Muscle of back (tissue), 13 donors: ENCODE measurements at places on chromosomes 2 and 18. TPM values are rescaled to one million over a fixed set of nuclear protein-coding genes. Genes with fewer than 3 reads are reported as not detected.

The RGPD3 gene
- polyA plus RNA-seq = 0.26 TPM

The ZDBF2 gene
- polyA plus RNA-seq = 10.5 TPM

The SCYGR4 gene
- polyA plus RNA-seq = not detected

The RNF125 gene
- polyA plus RNA-seq = 13.0 TPM

The AQP12B gene
- 0.50 TPM for polyA plus RNA-seq

The FRZB gene
- polyA plus RNA-seq = 17.5 TPM

The SFTPB gene
- not detected for polyA plus RNA-seq

The GAREM2 gene
- 3.8 TPM for polyA plus RNA-seq

The STPG4 gene
- polyA plus RNA-seq = not detected

The ADAM23 gene
- 10.3 TPM for polyA plus RNA-seq

The VWC2L gene
- not detected for polyA plus RNA-seq

The GPR148 gene
- not detected for polyA plus RNA-seq

The BOK gene
- 59.5 TPM for polyA plus RNA-seq

The IL1R1 gene
- polyA plus RNA-seq = 11.3 TPM

The ALPG gene
- polyA plus RNA-seq = not detected

The FNDC4 gene
- 7.0 TPM for polyA plus RNA-seq

The SH3BP4 gene
- 19.8 TPM for polyA plus RNA-seq

The PTH2R gene
- polyA plus RNA-seq = 1.2 TPM

The MC4R gene
- 0.27 TPM for polyA plus RNA-seq

The GREB1 gene
- polyA plus RNA-seq = 8.4 TPM

The OR6B2 gene
- not detected for polyA plus RNA-seq

The CD8B2 gene
- polyA plus RNA-seq = not detected

The GLI2 gene
- 8.9 TPM for polyA plus RNA-seq

The UGT1A4 gene
- polyA plus RNA-seq = not detected

The SOS1 gene
- 41.6 TPM for polyA plus RNA-seq

The POTEJ gene
- not detected for polyA plus RNA-seq

The STAT1 gene
- polyA plus RNA-seq = 40.9 TPM

The CCT7 gene
- 201 TPM for polyA plus RNA-seq

The TTC21B gene
- 28.0 TPM for polyA plus RNA-seq

The CABYR gene
- 2.5 TPM for polyA plus RNA-seq

The SERPINB7 gene
- polyA plus RNA-seq = not detected

The SH3RF3 gene
- polyA plus RNA-seq = 6.1 TPM

The STK11IP gene
- 15.5 TPM for polyA plus RNA-seq

The SP100 gene
- polyA plus RNA-seq = 22.2 TPM

The AOX1 gene
- 1.1 TPM for polyA plus RNA-seq

The TNFRSF11A gene
- polyA plus RNA-seq = 4.1 TPM

The EGR4 gene
- not detected for polyA plus RNA-seq

The ZFAND2B gene
- 24.3 TPM for polyA plus RNA-seq

The KCNJ3 gene
- polyA plus RNA-seq = 0.69 TPM

The STEAP3 gene
- 15.5 TPM for polyA plus RNA-seq

The MEP1B gene
- polyA plus RNA-seq = not detected

The SATB2 gene
- polyA plus RNA-seq = 3.3 TPM

The CNDP1 gene
- 0.31 TPM for polyA plus RNA-seq

The MOGAT1 gene
- polyA plus RNA-seq = not detected

The MRPL44 gene
- polyA plus RNA-seq = 25.6 TPM

The REG1A gene
- polyA plus RNA-seq = not detected

The ESPNL gene
- polyA plus RNA-seq = 1.2 TPM

The VWA3B gene
- 2.4 TPM for polyA plus RNA-seq

The LRP1B gene
- polyA plus RNA-seq = 2.5 TPM

The SEPTIN10 gene
- 75.0 TPM for polyA plus RNA-seq

The CYP27C1 gene
- polyA plus RNA-seq = 4.9 TPM

The C2orf80 gene
- not detected for polyA plus RNA-seq

The RAB6D gene
- polyA plus RNA-seq = 1.5 TPM

The DCDC2C gene
- polyA plus RNA-seq = not detected

The TMEM200C gene
- polyA plus RNA-seq = 0.22 TPM

The SERPINB13 gene
- polyA plus RNA-seq = not detected

The BOD1L2 gene
- polyA plus RNA-seq = not detected
